Amniotic epithelial cell (primary cell): ENCODE measurements at places on chromosomes 11 and 22.

- DNase-seq = no peak
These were observed 15.4 kb upstream of the TMEM191C start for GRCh38 chr22:21451545-21452520.

DNA sequence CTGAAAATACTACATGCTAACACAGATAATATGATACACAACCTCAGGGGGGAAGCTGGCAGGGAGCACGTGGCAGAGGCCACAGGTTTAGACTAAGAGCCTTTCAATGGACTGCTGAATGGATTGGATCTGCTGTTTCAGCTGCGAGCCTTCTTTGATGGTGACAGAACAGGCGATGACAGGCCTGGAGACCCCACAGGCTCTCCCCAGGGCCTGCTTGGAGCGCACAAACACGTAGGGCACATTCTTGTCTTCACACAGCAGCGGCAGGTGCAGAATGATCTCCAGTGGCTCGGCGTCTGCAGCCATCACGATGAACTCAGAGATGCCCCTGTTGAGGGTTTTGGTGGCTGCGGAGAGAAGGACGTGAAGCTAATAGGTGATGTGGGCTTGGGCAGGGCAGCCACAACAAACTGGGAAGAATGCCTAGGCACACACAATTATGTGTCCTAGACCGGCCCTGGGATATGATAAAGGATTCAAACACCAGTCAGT, 13.8 kb downstream of the SNU13 start:
- no peak for DNase-seq

GRCh38 chr11:32616903-32617302, 33.3 kb downstream of the EIF3M start:
- DNase-seq = no peak

DNA sequence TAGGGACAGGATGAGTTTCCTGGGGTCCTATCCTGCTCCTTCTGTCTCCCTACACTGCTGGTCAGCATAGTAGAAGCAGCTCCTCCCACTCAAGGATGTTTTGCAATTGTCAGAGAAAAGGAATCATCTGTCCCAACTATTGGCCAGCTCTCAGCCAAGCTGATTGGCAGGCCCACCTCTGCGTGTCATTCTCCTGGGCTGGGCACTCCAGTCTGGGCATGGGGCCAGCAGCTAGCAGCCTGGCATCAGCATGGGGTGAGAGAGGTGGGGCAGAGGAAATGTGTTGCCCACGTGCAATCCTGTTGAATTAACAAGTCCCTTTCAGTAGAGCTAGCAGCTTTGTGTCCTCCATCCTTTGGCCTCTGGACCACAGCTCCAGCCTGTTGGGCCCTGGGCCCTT, 14.1 kb downstream of the ANKK1 start:
- DNase-seq = peak; percentile 41

GRCh38 chr22:22098457-22099193, 116.0 kb upstream of the TOP3B start:
- no peak for DNase-seq

- peak; percentile 15 for DNase-seq
These were observed 41.2 kb downstream of the IGLL5 start for GRCh38 chr22:22928666-22929380.

- no peak for DNase-seq
These were observed 11.2 kb downstream of the GRIK4 start for GRCh38 chr11:120522736-120523135.

GRCh38 chr11:60934790-60935605, 10.7 kb downstream of the TMEM132A start:
- DNase-seq = no peak

DNA sequence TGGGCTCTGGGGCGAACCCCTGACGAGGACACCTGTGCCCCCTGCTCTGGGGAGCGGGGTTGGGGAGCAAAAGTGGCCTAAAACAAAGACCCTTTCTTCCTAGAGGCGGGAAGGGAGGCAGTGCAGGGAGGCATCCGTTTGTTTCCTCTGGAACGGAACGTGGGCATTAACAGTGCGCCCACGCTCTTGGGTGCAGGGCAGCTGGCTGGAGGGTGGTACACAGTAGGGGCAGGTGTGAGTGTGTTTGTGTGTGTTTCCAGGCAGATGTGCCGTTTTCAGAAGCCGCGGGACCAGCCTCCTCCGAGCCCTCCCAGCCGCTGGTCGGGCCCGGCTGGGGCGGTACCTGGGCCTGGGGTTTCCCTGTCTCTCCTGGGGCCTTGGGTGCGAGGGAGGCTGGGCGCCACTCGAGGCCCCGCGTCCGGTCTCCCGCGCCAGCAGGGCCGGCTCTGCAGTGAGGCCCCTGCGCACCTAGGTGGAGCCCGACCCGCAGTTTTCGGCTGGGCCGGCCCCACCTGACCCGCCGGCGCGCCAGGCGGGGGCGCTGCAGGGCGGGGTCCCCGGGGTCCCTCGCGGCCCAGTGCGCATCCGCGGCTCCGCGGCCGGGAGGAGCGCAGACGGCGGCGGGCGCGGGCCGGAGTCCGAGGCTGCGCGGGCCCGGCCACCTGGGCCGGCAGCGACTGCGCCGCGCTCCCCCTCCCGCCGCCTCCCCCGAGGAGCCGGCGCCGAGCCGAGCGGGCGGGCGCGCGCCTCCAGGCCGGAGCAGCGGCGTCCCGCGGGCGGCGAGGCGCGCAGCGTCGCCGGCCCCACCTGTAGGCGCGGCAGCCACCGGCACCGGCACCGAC, 1252.7 kb downstream of the BRD1 start:
- no peak for DNase-seq

DNA sequence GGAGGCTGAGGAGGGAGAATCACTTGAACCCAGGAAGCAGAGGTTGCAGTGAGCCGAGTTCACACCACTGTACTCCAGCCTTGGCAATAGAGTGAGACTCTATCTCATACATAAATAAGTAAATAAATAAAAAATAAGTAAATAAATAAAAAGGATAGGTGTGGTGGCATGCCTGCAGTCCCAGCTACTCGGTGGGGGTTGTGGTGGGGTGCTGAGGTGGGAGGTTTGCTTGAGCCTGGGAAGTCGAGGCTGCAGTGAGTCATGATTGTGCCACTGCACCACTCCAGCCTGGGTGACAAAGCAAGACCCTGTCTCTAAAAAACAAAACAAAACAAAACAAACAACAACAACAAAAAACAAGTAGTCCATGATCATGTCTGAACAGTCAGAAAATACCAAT, 3.1 kb downstream of the LARGE2 start:
- no peak for DNase-seq

- DNase-seq = peak; percentile 65
These were observed 31.3 kb upstream of the YPEL1 start for GRCh38 chr22:21766691-21767462.
